Panc1 (cell line): ENCODE measurements at places on chromosomes 13 and 19.
A peak's percentile ranks its signal among the peaks of the same experiment; 100 is the strongest.

- no peak for DNase-seq
These were observed 10.4 kb downstream of the SBK2 start for GRCh38 chr19:55526216-55527196.

- DNase-seq: no peak
These were observed 9.9 kb upstream of the PLA2G4C start for GRCh38 chr19:48120505-48120904.

- no peak for DNase-seq
These were observed 59.5 kb downstream of the TEX26 start for GRCh38 chr13:30991922-30992321.

DNA sequence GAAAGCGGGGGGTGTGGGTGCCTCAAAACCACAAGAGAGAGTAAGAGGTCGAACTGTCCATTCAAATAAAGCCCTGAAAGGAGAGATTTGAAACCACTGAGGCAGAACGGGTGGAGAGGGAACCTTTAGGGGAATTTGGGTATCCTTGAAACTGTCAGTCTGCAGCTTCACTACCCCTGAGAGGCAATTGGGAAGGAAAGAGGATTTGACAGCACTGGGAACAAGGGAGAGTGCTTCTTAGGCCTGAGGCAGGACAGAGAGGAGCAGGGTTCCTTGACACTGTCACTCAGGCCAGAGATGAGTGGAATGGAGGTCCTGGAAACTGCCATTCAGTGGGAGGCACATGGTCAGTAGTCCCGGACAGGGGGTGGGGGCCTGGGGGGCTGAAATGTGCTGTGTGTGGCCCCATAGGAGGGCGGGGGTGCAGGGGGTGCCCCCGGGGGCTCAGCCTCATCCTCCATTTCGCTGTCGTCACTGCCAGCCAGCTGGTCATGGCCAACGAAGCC lies 5.0 kb downstream of the GFY start:
- DNase-seq: no peak

DNA sequence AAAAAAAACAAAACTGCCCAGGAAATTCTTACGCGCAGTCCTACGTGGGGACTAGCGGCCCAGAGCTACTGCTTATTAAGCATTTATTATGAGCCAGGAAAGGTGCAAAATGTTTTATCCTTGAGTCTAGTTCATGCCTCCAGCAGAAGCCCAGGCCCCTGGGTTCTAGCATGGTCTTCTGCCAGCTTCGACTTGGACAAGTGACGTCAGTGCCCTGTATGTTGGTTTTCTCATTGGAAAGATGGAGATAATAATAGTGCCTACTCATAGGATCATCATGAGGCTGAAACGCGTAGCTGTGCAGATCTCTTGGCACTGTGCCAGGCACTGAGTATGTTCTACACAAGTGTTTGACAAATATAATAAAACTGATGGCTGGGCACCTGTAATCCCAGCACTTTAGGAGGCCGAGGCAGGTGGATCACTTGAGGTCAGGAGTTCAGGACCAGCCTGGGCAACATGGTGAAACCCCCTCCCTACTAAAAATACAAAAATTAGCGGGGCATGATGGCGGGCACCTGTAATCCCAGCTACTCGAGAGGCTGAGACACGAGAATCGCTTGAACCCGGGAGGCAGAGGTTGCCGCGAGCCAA lies 12.4 kb upstream of the SULT2B1 start:
- DNase-seq: no peak

DNA sequence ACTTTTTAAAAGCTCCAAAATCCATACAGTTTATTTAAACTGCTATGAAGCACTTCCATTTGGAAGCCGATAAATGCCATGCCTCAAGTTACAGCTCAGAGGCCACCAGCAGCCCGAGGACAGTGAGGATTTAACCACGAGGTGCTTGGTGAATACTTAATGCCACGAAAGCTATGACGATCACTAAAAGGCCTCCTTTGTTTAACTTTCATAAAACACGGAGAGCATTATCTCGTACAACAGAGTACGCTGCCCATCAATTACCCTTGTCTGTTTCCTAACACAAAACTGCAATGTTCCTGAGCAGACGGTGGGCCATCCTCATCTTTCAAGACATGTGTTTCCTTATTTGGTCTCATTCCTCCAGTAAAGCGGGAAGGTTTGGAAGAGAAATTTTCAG lies 58.4 kb downstream of the PEPD start:
- no peak for DNase-seq

- DNase-seq: peak; percentile 75
These were observed 2.0 kb downstream of the REX1BD start for GRCh38 chr19:18590273-18591272.

DNA sequence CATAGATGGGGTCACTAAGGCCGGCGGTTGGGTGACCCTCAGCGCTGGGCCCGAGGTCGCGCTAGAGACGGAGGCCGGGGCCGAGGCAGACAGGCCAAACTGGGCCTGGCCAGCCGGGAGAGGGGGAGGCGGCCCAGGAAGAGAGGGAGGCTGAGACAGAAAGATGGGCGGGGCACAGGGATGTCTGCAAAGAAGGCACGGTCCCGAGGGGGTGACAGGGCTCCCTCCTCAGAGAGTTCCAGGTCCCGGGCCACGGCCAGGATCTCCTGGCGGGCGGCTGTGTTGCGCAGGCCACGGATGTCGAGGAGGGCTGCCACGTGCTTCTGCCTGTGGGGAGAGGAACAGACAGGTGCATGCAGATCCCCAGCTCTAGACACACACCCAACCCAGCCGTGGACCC lies 32.2 kb downstream of the EXOC3L2 start:
- DNase-seq: no peak

- no peak for DNase-seq
These were observed 40.9 kb upstream of the UFM1 start for GRCh38 chr13:38308736-38309135.

- no peak for DNase-seq
These were observed 5.3 kb upstream of the CD79A start for GRCh38 chr19:41871573-41872383.

- no peak for DNase-seq
These were observed 295.4 kb downstream of the SLITRK6 start for GRCh38 chr13:85503797-85504196.

DNA sequence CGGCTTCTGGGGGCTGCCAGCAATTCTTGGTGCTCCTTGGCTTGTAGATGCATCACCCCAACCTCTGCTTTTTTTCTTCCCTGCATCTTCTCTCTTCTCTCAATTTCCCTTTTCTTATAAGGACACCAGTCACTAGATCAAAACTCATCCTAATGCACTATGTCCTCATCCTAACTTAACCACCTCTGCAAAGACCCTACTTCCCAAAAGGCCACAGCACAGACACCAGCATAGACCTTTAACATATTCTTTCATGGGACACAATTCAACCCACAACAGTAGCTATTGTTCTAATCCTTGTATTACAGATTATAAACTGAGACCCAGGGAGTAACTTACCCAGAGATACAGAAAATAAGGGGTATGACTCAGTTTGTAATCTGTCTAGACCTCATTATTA lies 47.0 kb downstream of the RUBCNL start:
- DNase-seq: no peak

GRCh38 chr13:80342471-80343371 lies 1.8 kb upstream of the SPRY2 start:
- DNase-seq: no peak

DNA sequence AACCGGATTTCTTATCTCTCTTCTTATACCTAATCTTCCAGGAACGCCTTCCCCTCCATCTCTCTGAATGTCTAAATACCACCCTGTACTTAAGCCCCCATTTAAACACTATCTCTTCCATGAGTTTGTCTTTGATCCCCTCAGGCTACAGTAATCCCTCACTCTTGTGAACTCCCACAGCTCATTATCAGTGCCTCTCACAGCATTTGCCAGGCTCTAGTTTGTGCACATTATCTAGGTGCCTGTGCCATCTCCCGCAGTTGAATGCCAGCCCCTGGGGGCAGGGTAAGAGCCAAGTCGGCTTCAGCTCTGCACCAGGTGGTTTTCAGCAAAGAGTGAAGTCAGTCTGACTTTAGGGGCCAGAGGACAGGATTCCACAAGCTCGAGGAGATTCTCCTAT lies 71.4 kb downstream of the FREM2 start:
- no peak for DNase-seq

- DNase-seq: no peak
These were observed 257.0 kb downstream of the TSHZ3 start for GRCh38 chr19:31092274-31092673.

GRCh38 chr13:59601993-59602392 lies 561.7 kb downstream of the DIAPH3 start:
- no peak for DNase-seq

- no peak for DNase-seq
These were observed 9.9 kb upstream of the QTRT1 start for GRCh38 chr19:10691178-10691881.

- DNase-seq: peak; percentile 13
These were observed 305.1 kb downstream of the ITGBL1 start for GRCh38 chr13:101757446-101758039.

GRCh38 chr19:932648-933552 lies 7.1 kb downstream of the ARID3A start:
- no peak for DNase-seq

GRCh38 chr13:66313413-66313812 lies 916.7 kb downstream of the PCDH9 start:
- DNase-seq: no peak

DNA sequence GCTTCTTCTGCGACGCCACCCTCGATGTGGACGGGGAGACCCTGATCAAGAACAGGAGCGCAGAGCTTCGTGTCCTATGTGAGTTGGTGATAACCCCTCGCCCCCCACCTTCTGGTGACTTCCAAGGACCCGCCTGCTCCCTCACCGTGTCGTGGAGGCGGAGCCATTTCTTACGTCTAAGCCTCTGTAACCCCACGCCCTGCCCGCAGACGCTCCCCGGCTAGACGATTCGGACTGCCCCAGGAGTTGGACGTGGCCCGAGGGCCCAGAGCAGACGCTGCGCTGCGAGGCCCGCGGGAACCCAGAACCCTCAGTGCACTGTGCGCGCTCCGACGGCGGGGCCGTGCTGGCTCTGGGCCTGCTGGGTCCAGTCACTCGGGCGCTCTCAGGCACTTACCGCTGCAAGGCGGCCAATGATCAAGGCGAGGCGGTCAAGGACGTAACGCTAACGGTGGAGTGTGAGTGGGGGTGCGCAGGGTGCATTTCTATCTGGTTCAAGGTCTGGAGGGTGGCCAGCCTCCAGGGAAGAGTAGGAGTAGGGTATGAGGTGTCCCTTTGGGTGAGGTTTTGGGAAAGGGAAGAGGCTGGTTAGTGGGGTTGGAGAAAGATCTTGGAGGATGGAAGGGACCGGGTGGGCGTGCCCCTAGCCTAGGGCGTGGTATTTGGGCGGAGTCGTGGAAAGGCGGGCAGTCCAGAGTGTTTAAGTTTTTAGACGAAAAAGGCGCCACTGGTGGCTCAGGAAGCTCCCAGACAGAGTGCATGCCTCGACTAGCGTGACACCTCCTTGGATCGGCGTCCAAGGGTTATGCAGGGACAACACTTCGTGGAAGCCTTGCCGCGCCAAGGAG lies 3.3 kb downstream of the ICAM5 start:
- DNase-seq: no peak

DNA sequence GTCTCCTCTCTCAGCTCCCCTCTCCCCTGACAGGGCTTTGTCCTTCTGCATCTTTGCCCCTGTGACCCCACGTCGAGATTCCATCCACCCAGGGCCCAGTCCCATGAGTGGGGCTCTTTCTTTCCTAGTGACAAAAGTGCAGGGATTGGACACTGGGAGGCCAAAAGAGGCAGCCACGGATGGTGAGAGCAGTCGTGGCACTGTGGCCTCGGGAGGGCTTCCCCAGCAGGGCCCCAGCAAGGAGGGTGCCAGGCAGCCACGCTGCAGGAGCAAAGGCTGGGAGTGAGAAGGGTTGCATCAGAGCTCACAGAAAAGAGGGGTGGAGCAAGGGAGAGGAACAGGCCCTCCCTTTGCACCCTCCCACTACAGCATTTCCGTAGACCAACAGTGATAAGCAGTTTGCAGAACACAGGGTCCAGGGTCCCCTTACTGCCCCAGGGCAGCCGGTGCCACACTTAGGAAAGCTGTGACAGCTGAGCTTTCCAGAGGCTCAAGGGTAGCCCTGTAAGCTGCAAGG lies 4.9 kb downstream of the ZSCAN1 start:
- no peak for DNase-seq

DNA sequence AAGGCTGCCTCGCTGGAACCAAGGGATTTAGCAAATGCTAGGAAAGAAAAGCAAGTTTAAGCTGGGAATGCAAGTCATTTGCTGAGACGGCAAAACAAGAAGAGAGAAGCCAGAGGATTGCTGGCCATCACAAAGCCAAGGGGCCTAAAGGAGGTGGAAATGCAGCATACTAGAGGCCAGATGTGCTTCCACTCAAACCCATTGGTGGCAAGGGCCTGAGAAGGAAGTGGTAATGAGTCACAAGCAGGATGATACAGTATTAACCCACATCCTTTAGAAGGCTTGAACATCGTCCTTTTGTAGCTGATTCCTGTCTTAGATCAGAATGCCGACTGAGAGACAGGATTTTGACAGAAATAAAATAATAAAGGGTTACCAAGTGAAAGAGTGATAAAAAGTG lies 68.2 kb downstream of the ITGBL1 start:
- no peak for DNase-seq
